ENCODE measurements at places on chromosomes 3 and 15.

DNA sequence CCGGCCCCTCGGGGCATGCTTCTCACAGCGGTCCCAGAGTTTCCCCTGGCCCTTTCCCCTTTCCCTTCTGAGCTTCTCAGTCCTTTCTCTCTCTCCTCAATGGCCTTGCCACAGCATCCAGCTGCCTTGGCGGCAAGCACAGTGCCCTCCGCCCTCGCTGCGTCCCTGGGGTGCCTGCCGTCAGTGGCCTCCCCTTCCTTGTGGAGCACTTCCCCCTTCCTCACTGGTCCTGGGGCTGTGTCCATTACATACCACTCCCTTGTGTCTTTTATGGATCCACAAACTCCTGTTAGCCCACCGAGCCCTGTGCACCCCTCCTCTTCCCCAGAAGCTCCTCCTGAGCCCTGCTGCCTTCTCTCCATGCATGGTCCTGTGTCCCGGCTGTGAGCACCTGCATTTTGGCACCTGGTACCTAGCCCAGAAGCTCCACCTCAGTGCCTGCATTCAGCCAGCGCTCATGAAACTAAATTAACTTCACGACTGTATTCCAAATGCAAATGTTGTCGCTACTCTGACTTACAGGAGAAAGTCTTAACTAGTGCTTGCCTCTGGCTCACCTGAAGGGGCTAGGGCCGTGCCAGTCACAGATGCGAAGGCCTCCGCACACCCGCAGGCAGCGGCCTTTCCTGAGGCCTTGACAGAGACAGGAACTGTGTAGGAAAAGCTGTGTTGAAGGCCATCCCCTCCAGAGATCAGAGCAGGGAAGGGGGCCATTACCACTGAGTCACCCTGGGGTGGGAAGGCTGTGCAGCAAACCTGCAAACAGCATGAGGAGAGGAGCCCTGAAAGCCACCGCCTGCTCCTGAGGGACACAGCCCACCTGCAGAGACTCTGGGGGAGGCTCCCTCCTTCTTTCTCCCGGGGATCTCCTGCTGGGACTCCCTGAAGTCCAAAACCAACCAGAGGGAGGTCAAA lies 19.1 kb upstream of the KLF13 start:
- no peak for DNase-seq

DNA sequence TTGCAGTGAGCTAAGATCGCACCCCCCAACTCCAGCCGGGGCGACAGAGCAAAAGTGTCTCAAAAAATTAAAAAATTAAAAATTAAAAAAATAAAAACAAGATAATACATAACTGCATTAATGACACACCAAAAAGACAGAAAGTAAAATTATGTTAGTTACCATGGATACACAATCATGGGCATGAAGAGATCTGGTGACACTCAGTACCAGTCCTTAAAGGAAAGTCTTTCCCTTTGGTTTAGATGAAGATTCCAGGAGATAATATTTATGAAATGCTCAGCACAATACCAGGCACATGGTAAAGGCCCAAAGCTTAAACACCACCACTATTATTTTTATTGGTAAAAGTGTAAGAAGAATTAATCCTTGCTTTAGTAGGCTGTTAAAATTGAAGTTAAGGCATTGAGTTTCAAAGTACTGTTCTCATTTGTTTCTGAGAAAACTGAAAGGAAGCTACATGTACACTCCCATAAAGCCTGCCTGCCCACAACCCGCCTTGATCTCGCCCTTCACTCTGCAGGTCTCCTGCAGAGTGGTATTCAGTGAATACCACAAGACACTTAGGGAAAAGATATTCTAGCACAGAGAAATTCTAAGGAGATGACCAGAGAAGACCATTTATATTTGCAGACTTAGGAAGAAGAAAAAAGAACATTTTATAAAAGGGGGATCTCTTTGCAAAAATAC lies 52.3 kb downstream of the SUCLG2 start:
- no peak for DNase-seq

DNA sequence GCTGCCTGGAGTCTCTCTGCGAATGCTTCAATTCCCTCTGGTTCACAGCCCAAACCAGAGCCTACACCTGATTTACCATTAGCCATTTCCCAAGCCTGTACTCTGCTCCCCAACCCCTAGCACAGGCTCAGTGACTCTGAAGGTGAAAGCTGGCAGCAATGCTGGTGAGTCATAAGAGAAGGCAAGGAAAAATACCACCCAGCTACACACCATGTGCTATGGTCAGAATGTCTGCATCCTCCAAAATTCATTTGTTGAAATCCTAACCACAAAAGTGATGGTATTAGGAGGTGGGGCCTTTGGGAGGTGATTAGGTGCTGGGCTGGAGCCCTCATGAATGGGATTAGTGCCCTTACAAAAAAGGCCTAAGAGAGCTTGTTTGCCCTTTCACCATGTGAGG lies 117.1 kb upstream of the TJP1 start:
- DNase-seq = peak; percentile 22

- no peak for DNase-seq
Measured at GRCh38 chr15:62343397-62343796, 178.3 kb upstream of the C2CD4B start.

GRCh38 chr15:91874992-91875660 lies 21.6 kb downstream of the SLCO3A1 start:
- no peak for DNase-seq

DNA sequence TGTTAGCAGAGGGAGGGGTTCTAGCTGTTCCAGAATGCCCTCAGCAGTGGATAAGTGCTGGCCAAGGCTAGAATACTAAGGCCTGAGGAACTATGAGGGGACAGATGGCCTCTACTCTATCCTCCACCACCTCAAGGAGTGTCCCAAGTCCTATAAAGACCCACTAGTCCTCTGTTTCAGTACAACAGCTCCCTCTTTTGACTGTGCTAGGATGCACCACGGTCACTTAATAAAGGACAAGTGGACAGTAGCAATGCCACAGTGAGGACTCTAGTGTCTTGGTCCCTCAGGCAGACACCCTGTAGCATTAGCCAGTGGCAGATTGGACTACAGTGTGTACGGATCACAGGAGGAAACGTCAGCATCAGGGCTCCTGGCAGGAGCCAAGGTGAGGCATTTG lies 171.8 kb upstream of the PROK2 start:
- DNase-seq = no peak

DNA sequence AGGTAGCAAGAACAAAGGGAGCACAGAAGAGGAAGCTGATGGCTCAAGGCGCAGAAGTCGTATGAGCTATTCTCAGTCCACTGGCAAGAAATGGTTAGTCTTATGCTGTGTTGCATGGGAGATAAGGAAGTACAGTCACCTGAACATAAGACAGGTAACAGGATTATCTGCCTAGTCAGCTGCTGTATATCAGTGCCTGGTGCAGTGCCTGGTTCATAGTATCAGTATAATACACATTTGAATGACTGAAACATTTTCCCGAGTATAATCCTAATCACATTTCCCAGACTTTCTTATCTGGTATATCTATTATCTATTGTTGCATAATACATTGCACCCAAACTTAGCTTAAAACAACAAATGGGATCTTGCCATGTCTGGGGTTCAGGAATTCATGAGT lies 302.5 kb downstream of the GABRG3 start:
- DNase-seq = no peak

DNA sequence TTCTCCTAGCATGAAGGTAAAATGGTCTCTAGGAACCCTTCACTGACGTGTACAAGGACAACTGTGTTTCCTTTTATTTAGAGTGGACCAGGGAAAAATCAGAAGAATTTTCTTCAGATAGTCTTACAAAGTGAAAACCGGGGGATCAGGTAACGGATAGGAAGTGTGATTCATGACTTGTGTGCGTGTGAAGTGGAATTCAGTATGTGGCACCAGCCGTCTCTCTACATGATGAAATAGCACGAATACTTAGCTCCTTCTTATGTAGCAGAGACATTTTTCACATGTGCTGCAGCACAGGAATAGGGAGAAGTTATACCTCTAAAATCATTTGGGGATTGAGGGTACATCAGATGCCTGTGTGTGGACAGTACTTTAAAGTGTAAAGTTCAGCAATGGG lies 159.2 kb downstream of the MEX3B start:
- no peak for DNase-seq

- DNase-seq = no peak
Measured at GRCh38 chr15:71748293-71748718, 62.0 kb upstream of the NR2E3 start.

DNA sequence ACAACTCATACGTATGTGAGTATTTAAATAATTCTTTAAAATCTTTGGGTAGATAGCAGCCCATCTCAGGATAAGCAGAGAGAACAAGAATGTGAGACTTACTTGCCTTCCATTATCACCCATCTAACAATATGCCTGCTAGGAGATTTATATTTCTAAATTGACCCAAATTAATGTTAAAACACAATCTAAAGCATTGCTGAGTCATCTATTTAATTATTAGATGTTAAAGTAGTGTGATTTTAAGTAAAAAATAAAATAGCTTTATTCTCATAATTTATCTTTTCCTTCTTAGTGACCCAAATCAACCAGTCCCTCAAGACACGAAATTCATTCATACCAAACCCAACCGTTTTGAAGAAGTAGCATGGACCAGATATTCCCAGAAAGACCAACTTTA lies 578.9 kb upstream of the NAALADL2 start:
- no peak for DNase-seq

- DNase-seq = peak; percentile 12
Measured at GRCh38 chr3:50486219-50486888, 17.1 kb downstream of the CACNA2D2 start.

Measured in AG10803 (cell line).